ENCODE measurements at places on chromosomes 13 and 19. TPM values are rescaled to one million over a fixed set of nuclear protein-coding genes. Genes with fewer than 3 reads are reported as not detected.

GRCh38 chr13:79997244-79997643 lies 343.7 kb downstream of the SPRY2 start:
- H3K4me3 ChIP-seq = no peak overlapping the region
- H3K27ac ChIP-seq = no peak overlapping the region
- no peak for DNase-seq
- no peaks in the 10 kb centered on the region for H3K36me3 ChIP-seq
- no peaks in the 10 kb centered on the region for H3K4me1 ChIP-seq

DNA sequence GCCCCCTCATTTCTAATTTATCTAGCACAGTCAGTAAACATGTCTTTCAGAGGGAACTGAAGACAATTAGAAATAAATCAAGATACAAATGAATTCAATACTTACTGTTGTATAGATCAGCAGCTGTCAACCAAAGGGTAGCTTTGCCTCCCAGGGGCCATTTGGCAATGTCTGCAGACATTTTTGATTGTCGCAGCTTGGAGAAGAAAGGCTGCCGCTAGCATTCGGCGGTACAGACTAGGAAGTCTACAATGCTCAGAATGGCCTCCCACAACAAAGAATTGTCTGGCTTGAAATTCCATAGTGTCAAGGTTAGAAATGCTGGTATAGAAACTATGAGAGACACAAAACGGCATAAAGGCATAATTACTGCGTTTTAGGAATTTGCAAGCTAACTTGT lies 91.6 kb downstream of the RGCC start:
- peaks cover 17% of the 10 kb centered on the region for H3K4me1 ChIP-seq
- H3K36me3 ChIP-seq = no peaks in the 10 kb centered on the region
- H3K27ac ChIP-seq = no peak overlapping the region
- no peak for DNase-seq
- H3K27me3 ChIP-seq = no peaks in the 10 kb centered on the region
- no peak overlapping the region for H3K4me3 ChIP-seq

ZNF536 gene
- total RNA-seq = not detected

GJA3 gene
- total RNA-seq = 0.05 TPM

KLK10 gene
- not detected for total RNA-seq

BORCS8 gene
- 33.2 TPM for total RNA-seq

Measured in activated T-helper 2 cell treated with anti-CD3 and anti-CD28 coated beads, Interferon-gamma antibody, Interleukin-2, Interleukin-4, amounts not matched to agents 10 μg/mL and 5 μg/mL and 100 μg/mL, durations not matched to agents 14 hours and 24 hours and 36 hours (primary cell).